Panc1 (cell line): ENCODE measurements at places on chromosomes 2 and 18.
A peak's percentile ranks its signal among the peaks of the same experiment; 100 is the strongest.

DNA sequence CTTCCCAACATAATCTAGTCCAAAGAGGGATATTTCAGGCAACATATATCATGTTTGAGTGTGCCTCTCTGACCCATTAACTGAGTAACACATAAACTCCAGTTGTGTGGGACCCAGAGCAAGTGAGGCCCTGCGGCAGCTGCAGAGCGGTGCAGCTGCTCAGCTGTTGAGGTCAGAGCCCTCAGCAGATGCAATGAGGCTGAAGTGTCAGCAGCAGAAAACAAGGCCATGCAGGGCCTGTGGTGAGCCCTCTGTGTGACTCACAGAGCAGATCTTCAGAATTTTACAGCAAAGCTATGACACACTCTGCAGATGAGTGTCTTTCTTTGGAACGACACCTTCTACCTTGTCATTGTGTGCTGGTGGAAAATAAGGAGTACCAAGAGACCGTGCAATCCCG is 168.5 kb downstream of the CBLN2 start:
- H3K36me3 ChIP-seq: no peaks in the 10 kb centered on the region
- no peak for DNase-seq
- no peaks in the 10 kb centered on the region for H3K4me1 ChIP-seq
- H3K27ac ChIP-seq: no peak overlapping the region
- H3K4me3 ChIP-seq: no peak overlapping the region

- H3K27me3 ChIP-seq: peaks cover 14% of the 10 kb centered on the region
- no peaks in the 10 kb centered on the region for H3K4me1 ChIP-seq
- H3K27ac ChIP-seq: no peak overlapping the region
- no peak for DNase-seq
Measured at GRCh38 chr2:149021271-149021719, 17.2 kb upstream of the LYPD6B start.

DNA sequence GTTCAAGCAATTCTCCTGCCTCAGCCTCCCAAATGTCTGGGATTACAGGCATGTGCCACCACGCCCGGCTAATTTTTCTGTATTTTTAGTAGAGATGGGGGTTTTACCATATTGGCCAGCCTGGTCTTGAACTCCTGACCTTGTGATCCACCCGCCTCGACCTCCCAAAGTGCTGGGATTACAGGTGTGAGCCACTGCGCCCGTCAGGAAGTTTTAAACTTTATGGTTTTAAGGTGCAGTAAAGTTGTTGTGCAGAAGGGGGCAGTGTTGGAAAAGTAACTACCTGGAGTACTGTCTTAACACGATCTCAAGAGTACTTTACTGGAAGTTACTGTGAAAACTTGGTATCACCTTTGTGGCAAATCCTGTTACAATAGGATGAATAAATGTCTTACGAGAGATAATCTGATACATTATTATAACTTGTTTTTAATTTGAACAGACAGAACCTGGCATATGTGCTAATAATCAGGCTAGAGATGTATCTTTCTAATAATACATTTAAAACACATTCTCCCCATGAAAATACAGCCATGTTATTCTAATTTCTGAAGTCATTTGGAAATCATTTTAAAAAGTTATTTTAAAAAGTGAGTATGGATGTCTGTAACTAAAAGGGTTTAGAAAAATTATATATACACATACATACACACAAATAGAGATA is 10.8 kb downstream of the SPDYA start:
- H3K4me1 ChIP-seq: no peaks in the 10 kb centered on the region
- H3K27me3 ChIP-seq: no peaks in the 10 kb centered on the region
- H3K36me3 ChIP-seq: no peaks in the 10 kb centered on the region
- peak; percentile 75 for DNase-seq
- H3K27ac ChIP-seq: no peak overlapping the region

DNA sequence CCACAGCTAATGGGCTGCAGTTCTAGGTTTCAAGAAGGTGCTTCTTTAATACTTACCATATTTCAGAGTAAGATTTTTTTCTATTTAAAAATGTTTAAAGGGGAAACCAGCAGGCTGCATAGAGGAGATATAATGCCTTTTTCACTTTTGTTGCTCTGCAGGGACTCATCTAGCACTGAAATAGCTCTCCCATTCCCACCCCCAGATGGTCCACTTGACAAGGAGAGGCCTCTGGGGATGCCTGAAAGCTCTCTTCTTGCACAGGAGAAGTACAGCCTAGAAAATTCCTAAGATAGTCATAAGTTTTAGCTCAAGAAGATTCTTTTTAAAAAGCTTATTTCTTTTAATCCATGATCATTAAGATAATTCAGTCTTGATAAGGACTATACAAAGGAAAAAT is 126.4 kb downstream of the CDH2 start:
- H3K27me3 ChIP-seq: no peaks in the 10 kb centered on the region
- peaks cover 5% of the 10 kb centered on the region; the same call in 1 of the 2 replicates for H3K4me1 ChIP-seq
- H3K4me3 ChIP-seq: no peak overlapping the region
- DNase-seq: no peak
- H3K27ac ChIP-seq: no peak overlapping the region

DNA sequence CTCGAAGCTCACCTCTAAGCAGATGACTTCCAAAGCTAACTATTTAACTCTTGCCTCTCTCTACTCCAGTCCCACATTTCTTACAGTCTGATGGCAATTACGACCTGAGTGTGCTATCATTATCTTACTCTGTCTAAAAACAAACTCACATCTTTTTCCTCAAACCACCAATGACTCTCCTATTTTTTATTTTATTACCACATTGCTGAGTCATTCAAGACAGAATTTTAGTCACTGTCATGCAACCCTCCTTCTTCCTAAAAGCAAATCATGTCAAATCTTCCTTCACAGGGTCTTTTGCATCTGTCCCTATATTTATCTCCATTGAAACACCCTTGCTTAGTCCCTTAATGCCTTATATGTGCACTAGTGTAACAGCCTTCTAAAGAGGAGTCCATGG is 34.6 kb upstream of the C2orf15 start:
- no peak overlapping the region for H3K4me3 ChIP-seq
- no peak for DNase-seq
- H3K36me3 ChIP-seq: no peaks in the 10 kb centered on the region
- H3K4me1 ChIP-seq: no peaks in the 10 kb centered on the region
- no peaks in the 10 kb centered on the region; the same call in 1 of the 2 replicates for H3K27me3 ChIP-seq
- no peak overlapping the region for H3K27ac ChIP-seq

- no peak overlapping the region for H3K4me3 ChIP-seq
- no peaks in the 10 kb centered on the region; the same call in 1 of the 2 replicates for H3K27me3 ChIP-seq
- H3K27ac ChIP-seq: no peak overlapping the region
- H3K4me1 ChIP-seq: no peaks in the 10 kb centered on the region
Measured at GRCh38 chr2:205833864-205834263, 151.6 kb downstream of the NRP2 start.
